ENCODE measurements at places on chromosomes 3 and 15.

DNA sequence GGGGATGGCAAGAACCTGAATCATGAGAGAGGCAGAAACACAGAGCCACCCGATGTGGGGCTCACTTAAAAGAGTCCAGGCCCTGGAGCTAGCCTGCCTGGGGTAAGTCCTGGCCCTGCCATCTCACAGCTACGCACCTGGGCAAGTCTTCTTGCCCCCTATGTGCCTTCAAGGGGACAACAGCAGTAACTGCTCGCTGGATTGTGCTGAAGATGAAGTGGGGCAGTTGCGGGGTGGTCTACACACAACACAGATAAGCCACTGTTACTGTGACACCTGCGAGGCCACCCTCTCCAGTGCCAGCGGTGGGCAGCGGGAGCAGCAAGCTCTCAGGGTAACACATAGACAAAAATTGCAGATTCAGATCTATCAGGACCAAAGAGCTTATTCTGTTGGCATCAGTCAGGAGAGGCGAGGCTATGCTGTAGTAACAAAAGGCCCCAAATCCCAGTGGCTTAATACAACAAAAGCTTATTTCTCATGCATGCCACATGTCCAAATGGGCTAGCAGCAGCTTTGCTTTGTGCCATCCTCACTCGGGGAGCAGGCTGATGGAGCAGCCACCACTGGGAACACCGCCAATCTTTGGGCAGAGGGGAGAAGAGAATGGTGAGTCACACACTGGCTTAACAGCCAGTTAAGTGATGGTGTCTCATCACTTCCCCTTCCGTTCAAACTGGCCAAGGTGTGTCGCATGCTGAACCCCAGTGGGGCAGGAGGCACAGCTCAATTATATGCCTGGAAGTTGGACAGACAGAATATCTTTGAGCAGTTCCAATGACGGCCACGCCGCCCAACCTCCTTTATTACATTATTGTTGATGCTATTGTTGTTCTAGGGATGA, 78.3 kb downstream of the WNT7A start:
- DNase-seq, result no peak

DNA sequence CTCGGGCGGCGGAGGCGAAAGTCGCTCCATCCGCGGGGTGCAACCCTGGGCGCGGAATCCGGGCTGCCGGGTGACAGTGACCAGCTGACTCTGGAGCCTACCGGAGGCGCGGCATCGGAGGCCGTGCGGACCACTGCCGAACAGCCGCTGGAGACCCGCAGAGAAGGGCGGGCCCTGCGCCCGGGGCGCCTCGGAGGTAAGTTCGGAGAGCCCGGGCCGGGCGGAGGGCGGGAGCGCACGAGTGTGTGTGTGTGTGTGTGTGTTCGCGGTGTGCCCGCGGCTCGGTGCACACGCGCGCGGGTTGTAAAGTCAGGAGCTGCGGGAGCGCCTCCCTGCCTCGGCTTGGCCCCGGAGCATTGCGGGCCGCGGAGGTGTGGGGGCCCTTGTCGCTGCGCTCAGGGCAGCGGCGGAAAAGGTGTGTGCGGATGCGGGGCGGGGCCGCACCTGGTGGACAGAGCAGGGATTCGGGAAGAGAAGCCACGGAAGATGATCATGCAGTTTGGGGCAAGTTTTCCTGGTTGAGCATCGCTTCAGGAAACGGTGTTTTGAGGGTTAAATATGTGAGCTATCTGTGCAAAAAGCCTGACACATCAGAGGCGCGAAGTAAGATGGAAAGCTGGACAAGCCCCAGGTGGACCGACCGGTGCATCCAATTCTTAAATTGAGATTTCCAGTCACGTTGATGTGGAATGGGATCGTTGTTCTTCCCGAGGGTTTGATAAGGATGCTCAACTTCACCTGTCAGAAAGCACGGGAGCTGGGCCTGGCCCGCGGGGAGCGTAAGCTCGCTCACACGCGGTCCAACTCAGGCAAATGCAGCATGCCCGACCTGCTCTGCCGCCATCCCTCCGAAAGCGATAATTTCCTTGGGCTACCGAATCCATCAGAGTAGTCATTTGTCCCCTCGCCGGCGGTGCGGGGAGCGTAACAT, 474 bp downstream of the MINAR1 start:
- no peak for DNase-seq

GRCh38 chr15:63628123-63628822, 31.1 kb downstream of the FBXL22 start:
- no peak for DNase-seq

- DNase-seq, result no peak
These were observed 119.4 kb downstream of the DNAJB8 start for GRCh38 chr3:128347282-128347681.

DNA sequence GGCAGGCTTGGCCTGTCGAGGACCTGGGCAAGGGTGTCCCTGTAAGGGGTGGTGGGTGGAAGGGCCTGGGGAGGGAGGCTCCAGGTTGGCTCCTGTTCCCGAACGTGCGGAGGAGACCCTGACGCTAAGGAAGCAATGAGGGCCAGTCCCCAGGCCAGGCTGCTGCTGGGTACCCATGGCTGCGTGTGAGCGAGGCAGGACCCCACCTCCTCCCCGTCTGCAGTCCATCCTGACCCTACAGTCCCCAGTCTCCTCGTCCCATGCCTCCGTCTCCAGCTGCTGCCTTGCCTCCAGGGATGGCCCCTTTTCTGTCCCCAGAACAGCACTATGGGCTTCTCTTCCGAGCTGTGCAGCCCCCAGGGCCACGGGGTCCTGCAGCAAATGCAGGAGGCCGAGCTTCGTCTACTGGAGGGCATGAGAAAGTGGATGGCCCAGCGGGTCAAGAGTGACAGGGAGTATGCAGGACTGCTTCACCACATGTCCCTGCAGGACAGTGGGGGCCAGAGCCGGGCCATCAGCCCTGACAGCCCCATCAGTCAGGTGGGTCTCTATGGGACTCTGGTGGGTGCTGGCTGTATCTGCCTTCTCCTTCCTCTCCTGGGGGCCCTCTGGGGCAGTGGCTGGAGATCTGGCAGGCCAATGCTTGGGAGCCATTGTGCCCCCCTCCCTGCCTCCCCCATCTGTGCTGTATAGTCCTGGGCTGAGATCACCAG, 571 bp downstream of the FES start:
- DNase-seq, result no peak

All from DND-41 (cell line).